Activated T-cell treated with anti-CD3 and anti-CD28 coated beads, Interleukin-2, amount 50 U/mL, for 24 hours (primary cell): ENCODE measurements at places on chromosomes 6 and 20.

GRCh38 chr6:47400581-47400980, 77.0 kb upstream of the CD2AP start:
- no peak overlapping the region for H3K27ac ChIP-seq
- no peaks in the 10 kb centered on the region for H3K4me1 ChIP-seq
- DNase-seq, result no peak
- H3K27me3 ChIP-seq, result no peaks in the 10 kb centered on the region
- H3K36me3 ChIP-seq, result no peaks in the 10 kb centered on the region

- peaks cover 26% of the 10 kb centered on the region for H3K4me1 ChIP-seq
- H3K27me3 ChIP-seq, result no peaks in the 10 kb centered on the region
- peaks cover 84% of the 10 kb centered on the region for H3K36me3 ChIP-seq
These were observed 7.1 kb downstream of the MRPS10 start for GRCh38 chr6:42210551-42210950.

GRCh38 chr20:62554214-62554897, 78.6 kb upstream of the GATA5 start:
- H3K4me3 ChIP-seq, result no peak overlapping the region
- no peak overlapping the region for H3K27ac ChIP-seq
- no peaks in the 10 kb centered on the region for H3K36me3 ChIP-seq
- H3K27me3 ChIP-seq, result peaks cover 54% of the 10 kb centered on the region
- H3K4me1 ChIP-seq, result peaks cover 7% of the 10 kb centered on the region
- DNase-seq, result no peak

- no peaks in the 10 kb centered on the region for H3K36me3 ChIP-seq
- H3K4me1 ChIP-seq, result no peaks in the 10 kb centered on the region
- H3K27me3 ChIP-seq, result no peaks in the 10 kb centered on the region
- H3K27ac ChIP-seq, result no peak overlapping the region
- no peak for DNase-seq
These were observed 487.9 kb downstream of the RFPL4B start for GRCh38 chr6:112835078-112835477.

- H3K36me3 ChIP-seq, result no peaks in the 10 kb centered on the region
- H3K4me3 ChIP-seq, result no peak overlapping the region
- H3K4me1 ChIP-seq, result no peaks in the 10 kb centered on the region
- peaks cover 9% of the 10 kb centered on the region for H3K27me3 ChIP-seq
- no peak overlapping the region for H3K27ac ChIP-seq
- no peak for DNase-seq
These were observed 114.3 kb upstream of the SYNCRIP start for GRCh38 chr6:85756982-85757381.

GRCh38 chr6:93792746-93793145, 373.4 kb upstream of the EPHA7 start:
- no peak overlapping the region for H3K27ac ChIP-seq
- no peak overlapping the region for H3K4me3 ChIP-seq
- H3K36me3 ChIP-seq, result no peaks in the 10 kb centered on the region
- H3K27me3 ChIP-seq, result no peaks in the 10 kb centered on the region

DNA sequence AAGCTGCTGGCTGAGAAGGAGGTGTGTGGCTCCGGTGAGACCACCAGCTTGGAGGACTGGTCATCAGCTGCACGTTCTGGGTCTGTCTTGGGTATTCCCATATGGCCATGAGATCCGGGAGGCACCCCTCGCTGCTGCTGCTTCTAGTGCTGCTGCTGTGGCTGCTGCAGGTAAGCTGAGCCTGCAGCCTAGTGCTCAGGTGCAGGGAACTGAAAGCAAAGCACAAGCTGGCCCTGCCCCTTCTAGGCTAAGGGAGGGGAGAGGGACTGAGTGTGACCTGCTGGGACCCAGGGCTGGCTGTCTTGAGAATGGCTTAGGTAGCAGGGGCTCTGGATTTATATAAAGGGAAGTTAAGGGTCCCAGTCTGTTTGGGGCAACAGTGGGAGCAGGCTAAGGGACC, 403 bp downstream of the CDH26 start:
- no peak overlapping the region for H3K4me3 ChIP-seq
- DNase-seq, result no peak
- no peaks in the 10 kb centered on the region for H3K36me3 ChIP-seq
- no peak overlapping the region for H3K27ac ChIP-seq
- no peaks in the 10 kb centered on the region for H3K27me3 ChIP-seq

GRCh38 chr6:160462116-160462515, 113.9 kb downstream of the SLC22A3 start:
- peaks cover 40% of the 10 kb centered on the region for H3K27me3 ChIP-seq
- H3K36me3 ChIP-seq, result no peaks in the 10 kb centered on the region
- no peak overlapping the region for H3K4me3 ChIP-seq
- H3K4me1 ChIP-seq, result peaks cover 74% of the 10 kb centered on the region

DNA sequence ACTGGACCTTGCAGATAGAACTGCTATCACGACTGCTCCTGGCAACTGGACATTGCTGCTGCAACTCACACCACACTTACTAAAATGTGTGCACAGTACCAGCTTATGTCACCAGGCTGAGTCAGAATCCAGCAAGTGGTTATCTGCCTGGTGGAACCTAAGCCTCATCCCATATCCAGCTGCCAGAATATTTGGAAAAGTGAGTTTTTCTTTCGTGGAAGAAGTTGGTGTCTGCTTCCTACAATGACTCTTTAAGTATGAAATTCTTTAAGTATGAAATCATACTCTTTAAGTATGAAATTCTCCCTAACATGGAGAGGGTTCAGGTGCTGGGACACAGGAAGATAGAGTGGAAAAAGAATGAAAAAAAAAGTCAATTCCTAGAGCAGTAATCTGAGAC, 16.4 kb upstream of the POLR1H start:
- H3K36me3 ChIP-seq, result peaks cover 8% of the 10 kb centered on the region
- no peaks in the 10 kb centered on the region for H3K27me3 ChIP-seq
- DNase-seq, result no peak

DNA sequence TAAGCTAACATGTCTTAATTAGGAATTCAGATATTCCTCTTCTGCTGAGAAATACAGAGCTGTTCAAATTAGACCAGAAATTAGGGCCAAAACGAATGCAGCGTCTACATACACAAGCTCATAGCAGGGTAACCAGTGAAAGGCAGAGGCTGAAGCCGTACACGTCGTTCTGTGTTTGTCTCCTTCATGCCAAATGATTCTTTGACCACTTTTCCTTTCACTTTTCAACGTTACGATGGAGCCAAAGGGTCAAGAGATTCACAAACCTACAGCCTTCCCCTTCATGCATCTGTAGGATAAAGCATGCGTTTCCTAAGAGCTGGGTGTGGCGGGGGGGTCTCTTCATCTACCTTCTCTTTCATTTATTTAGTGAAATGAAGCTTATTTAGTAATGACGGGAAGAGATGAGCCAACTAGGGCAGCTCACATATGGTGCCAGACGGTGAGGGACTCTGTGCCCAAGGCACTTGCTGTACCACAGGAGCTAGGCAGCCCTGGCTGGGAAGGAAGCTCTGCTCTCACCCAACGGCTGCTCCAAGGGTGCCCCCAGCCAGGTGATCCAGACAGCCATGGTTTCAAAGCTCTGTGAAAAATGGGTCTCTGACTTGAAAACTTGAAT, 178.0 kb downstream of the ATXN1 start:
- no peak overlapping the region for H3K27ac ChIP-seq
- H3K36me3 ChIP-seq, result peaks cover 61% of the 10 kb centered on the region
- peaks cover 8% of the 10 kb centered on the region for H3K4me1 ChIP-seq
- H3K4me3 ChIP-seq, result no peak overlapping the region
- DNase-seq, result no peak

GRCh38 chr6:20870493-20870892, 336.2 kb downstream of the CDKAL1 start:
- H3K27ac ChIP-seq, result no peak overlapping the region
- H3K27me3 ChIP-seq, result no peaks in the 10 kb centered on the region
- no peak for DNase-seq
- peaks cover 4% of the 10 kb centered on the region for H3K4me1 ChIP-seq

DNA sequence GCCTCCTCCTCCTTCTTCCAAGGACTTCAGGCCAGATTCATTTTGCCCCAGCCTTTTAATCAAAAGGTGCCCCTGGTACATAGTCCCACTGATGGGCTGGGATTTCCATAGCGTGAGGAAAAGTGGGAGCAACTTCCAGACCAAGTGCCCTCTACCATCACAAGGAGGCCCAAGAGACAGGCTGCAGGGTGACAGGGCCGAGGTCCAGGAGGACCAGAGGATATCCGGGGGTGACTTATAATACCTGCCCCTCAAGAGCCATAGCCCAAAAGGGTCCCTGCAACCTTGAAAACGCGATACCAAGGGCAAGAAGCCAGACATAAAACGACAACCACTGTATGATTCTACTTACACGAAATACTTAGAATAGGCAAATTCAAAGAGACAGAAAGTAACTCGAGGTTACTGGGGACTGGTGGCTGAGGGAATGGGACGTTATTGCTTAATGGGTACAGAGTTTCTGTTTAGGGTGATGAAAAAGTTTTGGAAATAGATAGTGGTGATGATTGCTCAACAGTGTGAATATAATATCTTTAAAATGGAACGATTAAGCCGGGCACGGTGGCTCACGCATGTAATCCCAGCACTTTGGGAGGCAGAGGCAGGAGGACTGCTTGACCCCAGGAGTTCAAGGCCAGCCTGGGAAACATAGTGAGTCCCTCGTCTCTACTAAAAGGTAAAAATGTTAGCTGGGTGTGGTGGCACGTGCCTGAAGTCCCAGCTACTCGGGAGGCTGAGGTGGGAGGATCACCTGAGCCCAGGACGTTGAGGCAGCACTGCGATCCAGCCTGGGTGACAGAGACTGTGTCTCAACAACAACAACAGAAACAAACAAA, 71.9 kb downstream of the NOL4L start:
- peak overlapping the region; percentile 53 for H3K4me3 ChIP-seq
- no peak for DNase-seq
- peaks cover 30% of the 10 kb centered on the region for H3K36me3 ChIP-seq

- DNase-seq, result no peak
- H3K4me1 ChIP-seq, result peaks cover 15% of the 10 kb centered on the region
- H3K4me3 ChIP-seq, result no peak overlapping the region
- H3K27ac ChIP-seq, result no peak overlapping the region
These were observed 125.2 kb downstream of the CEBPB start for GRCh38 chr20:50315586-50316551.

DNA sequence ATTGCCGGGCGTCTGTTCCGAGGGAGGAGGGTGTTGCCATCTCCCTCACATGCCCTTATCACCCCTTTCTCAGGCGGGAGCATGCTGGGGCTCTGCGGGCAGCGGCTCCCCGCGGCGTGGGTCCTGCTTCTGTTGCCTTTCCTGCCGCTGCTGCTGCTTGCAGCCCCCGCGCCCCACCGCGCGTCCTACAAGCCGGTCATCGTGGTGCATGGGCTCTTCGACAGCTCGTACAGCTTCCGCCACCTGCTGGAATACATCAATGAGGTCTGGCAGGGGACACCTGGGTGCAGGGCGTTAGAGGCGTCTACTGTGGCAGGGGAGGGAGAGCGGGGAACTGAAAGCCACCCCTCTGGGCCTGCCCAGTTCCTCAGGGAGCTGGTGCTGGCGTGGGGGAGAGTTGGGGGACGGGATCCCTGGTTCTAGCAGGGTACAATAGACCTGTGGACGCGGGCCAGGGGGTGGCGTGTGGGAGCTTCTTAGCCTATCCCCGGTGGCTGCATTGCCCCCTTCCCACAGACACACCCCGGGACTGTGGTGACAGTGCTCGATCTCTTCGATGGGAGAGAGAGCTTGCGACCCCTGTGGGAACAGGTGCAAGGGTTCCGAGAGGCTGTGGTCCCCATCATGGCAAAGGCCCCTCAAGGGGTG, 697 bp downstream of the PPT2 start:
- peaks cover 14% of the 10 kb centered on the region for H3K27me3 ChIP-seq
- peaks cover 41% of the 10 kb centered on the region for H3K36me3 ChIP-seq
- peaks cover 49% of the 10 kb centered on the region for H3K4me1 ChIP-seq
- H3K4me3 ChIP-seq, result peak overlapping the region; percentile 94
- DNase-seq, result peak; percentile 75

DNA sequence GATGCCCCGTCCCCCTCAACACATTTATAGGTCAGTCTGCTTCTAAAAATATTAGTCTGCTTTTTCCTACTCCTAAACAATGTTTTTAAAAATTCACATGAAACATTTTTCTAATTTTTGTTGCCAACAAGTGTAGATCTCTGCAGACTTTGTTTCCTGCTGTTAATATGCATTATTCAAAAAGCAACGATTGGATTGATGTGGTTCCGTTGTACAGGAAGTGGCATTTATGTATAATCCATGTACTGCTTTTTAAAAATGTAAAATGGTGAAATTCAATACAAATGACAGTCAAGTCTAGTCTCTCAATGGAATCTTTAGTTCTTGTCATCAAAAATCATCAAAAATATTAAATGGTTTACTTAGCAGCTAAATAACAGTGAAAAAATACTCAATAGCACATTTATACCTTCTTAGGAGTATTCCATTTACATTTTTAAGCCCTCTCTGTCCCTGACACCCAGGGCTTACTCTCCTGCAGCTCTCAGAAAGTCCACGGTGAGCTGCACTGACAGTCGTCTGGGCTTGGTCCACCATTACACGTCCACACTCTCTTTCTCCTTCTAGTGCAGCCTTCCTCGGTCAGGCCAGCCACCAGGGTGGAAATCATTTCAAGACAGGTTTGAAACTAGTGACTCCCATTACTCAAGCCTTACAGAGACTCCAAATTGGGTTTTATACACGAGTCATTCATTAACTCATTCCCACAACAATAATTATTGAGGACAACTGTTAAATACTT, 211.5 kb downstream of the TMEM200A start:
- H3K27ac ChIP-seq, result no peak overlapping the region
- H3K27me3 ChIP-seq, result no peaks in the 10 kb centered on the region
- no peaks in the 10 kb centered on the region for H3K36me3 ChIP-seq
- peaks cover 44% of the 10 kb centered on the region for H3K4me1 ChIP-seq
- DNase-seq, result no peak
- H3K4me3 ChIP-seq, result peak overlapping the region; percentile 5

- no peaks in the 10 kb centered on the region for H3K27me3 ChIP-seq
- no peak for DNase-seq
- H3K4me1 ChIP-seq, result peaks cover 6% of the 10 kb centered on the region
- H3K27ac ChIP-seq, result no peak overlapping the region
- H3K36me3 ChIP-seq, result no peaks in the 10 kb centered on the region
These were observed 9.2 kb downstream of the PACRG start for GRCh38 chr6:162736961-162737360.

- no peak overlapping the region for H3K27ac ChIP-seq
- H3K27me3 ChIP-seq, result no peaks in the 10 kb centered on the region
- H3K4me3 ChIP-seq, result no peak overlapping the region
- peaks cover 83% of the 10 kb centered on the region for H3K36me3 ChIP-seq
- no peak for DNase-seq
These were observed 39.7 kb downstream of the PREP start for GRCh38 chr6:105363100-105363754.

GRCh38 chr6:167559675-167560479, 235.0 kb downstream of the TTLL2 start:
- no peak overlapping the region for H3K4me3 ChIP-seq
- no peaks in the 10 kb centered on the region for H3K36me3 ChIP-seq
- H3K27ac ChIP-seq, result no peak overlapping the region
- no peak for DNase-seq
- no peaks in the 10 kb centered on the region for H3K27me3 ChIP-seq
- H3K4me1 ChIP-seq, result no peaks in the 10 kb centered on the region

GRCh38 chr6:108875161-108875555, 26.9 kb downstream of the ARMC2 start:
- H3K4me3 ChIP-seq, result peak overlapping the region; percentile 66
- peaks cover 49% of the 10 kb centered on the region for H3K4me1 ChIP-seq
- H3K36me3 ChIP-seq, result peaks cover 37% of the 10 kb centered on the region
- DNase-seq, result no peak

GRCh38 chr6:107237992-107238660, 122.8 kb upstream of the BEND3 start:
- H3K36me3 ChIP-seq, result peaks cover 49% of the 10 kb centered on the region
- H3K27me3 ChIP-seq, result no peaks in the 10 kb centered on the region
- DNase-seq, result no peak
- peaks cover 2% of the 10 kb centered on the region for H3K4me1 ChIP-seq

- no peak for DNase-seq
- H3K27me3 ChIP-seq, result no peaks in the 10 kb centered on the region
- H3K36me3 ChIP-seq, result peaks cover 8% of the 10 kb centered on the region
- no peak overlapping the region for H3K27ac ChIP-seq
These were observed 180.4 kb downstream of the BTBD9 start for GRCh38 chr6:38459291-38459690.
